Stimulated activated CD4-positive, alpha-beta T cell treated with anti-CD3 and anti-CD28 coated beads, Interleukin-1b, Interleukin-23, amount 100 ng/mL, for 1 hour (primary cell): ENCODE measurements at places on chromosomes 13 and 19.

DNA sequence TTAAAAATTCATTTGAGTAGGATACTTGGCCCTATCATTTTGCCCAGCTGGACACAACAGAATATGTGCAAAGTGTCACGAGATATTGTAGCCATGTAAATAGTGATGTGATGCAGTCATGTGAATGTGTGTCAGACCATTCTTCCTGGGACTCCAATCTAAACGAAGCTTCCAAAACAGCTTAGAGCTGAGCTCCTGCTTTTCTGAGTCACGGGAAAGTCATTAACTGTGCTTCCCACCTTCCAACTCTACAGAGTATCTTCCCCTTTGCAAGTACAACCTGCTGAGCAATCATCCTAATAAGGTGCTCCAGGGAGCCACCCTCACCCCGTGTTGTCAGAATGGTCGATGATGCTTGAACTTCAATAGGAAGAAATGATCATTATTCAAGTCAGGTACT lies 294.7 kb downstream of the MYO16 start:
- DNase-seq, result no peak

- DNase-seq, result no peak
Measured at GRCh38 chr19:3492919-3493318, 7.6 kb downstream of the DOHH start.

GRCh38 chr13:77351315-77351714 lies 24.4 kb upstream of the MYCBP2 start:
- DNase-seq, result no peak

DNA sequence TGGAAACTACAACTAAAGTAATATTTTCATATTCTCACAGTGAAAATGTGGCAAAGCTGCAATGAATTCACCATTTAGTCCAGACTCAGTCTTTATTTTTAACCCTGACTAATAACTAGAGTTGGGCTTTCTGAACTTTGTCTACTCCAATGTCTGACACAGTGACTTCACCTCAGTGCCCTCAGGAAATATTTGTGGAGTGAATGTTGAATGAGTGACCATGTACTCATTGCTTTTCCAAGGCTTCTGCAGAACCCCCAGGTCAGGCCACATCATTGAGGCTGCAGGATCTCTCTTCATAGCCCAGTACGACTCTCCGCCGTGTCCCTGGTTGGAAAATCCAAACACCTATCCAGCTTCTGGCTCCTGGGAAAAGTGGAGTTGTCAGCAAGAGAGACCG lies 1.8 kb downstream of the ZNF175 start:
- no peak for DNase-seq

GRCh38 chr19:20999731-21000352 lies 20.6 kb upstream of the ZNF430 start:
- DNase-seq, result peak; percentile 72

- DNase-seq, result no peak
Measured at GRCh38 chr19:16142032-16142580, 1.4 kb upstream of the HSH2D start.

DNA sequence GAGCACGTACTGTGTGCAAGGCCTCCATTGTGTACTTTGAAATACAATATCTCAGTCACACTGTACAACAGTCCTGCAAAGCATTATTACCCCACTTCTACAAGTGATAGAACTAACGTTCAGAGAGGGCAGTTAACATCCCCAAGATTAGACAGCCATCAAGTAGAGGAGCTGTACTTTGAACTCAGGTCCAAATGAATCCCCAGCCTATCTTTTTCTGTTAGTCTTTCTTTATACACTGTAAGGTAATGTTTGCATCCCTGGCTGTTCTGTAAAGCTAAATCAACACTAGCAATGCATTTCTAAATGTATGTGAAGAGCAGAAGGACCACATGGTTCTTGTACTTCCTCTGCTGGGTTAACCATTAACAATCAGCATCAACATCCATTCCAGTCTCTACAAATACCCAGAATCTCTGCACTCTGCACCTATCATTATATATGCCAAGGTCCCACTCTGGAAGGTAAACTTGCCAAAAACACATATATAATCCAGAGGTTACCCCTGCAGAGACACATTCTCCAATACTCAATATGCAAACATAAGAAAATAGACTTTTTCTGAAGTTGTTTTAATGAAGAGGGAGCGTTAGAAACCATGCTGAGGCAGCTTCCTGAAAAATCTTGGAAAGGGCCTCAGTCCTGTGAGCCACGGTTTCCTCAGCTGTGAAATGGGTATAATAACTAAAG lies 182.3 kb downstream of the MZT1 start:
- no peak for DNase-seq

- no peak for DNase-seq
Measured at GRCh38 chr13:94413598-94413944, 65.9 kb downstream of the DCT start.

DNA sequence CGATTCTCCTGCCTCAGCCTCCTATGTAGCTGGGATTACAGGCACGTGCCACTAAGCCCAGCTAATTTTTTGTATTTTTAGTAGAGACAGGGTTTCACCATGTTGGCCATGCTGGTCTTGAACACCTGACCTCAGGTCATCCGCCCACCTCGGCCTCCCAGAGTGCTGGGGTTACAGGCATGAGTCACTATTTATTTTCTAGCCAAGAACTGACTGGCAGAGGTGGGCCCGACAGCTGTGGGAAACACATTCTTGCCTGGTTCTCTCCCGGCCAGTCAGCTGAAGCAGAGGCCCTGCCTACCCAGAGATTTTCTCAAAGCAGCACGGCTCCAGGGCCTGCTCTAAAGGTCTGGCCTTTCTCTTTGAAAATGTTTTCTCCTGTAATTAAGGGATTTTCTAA lies 108.0 kb downstream of the KCTD15 start:
- DNase-seq, result no peak

DNA sequence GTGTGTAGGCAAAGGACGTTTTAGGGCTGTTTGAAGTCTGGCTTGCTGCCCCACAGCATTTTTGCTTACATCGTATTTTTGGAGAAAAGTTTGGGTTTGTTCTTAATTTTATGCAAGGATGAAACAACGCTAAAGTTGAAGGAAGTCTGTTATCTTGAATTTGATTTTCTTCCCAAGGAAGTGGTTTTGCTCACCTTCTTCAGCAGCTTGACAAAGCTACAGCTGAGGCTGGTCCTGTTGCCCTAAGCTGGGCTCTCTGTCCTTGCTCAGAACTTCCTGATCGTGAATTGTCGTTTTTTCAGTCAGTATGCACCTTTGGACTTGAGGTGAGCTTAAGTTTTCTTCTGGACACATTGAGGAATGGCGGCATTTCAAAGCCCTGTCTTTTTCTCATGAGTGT lies 62.1 kb upstream of the GSX1 start:
- DNase-seq, result no peak

DNA sequence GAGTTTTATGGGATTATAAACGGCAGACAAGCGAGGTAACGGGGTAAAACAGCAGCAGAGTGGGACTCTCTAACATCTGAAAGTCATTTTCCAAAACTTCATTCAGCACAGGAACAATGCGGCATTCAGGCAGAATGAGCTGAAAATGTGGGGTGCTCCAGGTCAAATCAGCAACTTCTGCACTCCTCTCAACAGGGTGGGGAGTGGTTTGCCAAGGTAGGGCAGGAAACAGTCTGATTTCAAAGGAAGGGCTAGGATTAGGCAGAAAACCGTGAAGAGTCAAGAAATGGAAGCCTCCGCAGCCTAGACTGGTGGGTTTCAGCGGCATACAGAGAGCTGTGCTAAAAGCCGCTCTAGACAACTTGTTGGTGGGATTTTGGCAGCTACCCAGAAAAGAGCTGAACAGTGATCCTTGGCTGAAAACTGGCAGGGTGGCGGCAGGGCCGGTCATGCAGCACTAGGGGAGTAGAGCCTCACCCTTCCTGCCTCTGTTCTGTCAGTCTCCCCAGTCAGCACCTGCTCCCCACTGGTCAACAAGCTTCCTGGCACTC lies 154.2 kb upstream of the KLF12 start:
- no peak for DNase-seq

GRCh38 chr19:33054623-33055022 lies 10.1 kb downstream of the RHPN2 start:
- DNase-seq, result no peak

DNA sequence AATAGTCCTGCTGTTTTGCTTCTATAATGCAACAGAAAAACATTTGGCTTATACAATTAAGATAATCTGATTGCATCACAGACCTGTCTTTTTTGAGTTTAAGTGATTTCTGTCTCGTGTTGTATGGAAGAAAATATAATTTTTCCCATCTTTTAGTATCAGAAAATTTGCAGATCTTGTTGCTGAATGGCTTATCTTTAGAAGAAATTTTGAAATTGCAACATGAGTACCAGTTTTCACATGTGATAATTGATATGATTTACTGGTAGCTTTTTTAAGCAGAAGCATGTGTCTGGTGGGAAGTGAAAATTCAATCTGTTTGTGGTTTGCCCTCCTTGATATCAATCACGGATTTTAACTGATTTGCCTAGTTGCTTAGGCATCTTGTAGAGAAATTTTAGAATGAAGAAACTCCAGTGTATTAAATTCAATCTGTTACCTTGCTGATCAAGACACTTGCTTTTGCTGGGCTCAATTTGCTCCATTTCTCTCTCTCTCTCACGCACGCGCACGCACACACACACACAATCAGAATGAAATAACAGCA lies 89.8 kb upstream of the MYCBP2 start:
- no peak for DNase-seq

DNA sequence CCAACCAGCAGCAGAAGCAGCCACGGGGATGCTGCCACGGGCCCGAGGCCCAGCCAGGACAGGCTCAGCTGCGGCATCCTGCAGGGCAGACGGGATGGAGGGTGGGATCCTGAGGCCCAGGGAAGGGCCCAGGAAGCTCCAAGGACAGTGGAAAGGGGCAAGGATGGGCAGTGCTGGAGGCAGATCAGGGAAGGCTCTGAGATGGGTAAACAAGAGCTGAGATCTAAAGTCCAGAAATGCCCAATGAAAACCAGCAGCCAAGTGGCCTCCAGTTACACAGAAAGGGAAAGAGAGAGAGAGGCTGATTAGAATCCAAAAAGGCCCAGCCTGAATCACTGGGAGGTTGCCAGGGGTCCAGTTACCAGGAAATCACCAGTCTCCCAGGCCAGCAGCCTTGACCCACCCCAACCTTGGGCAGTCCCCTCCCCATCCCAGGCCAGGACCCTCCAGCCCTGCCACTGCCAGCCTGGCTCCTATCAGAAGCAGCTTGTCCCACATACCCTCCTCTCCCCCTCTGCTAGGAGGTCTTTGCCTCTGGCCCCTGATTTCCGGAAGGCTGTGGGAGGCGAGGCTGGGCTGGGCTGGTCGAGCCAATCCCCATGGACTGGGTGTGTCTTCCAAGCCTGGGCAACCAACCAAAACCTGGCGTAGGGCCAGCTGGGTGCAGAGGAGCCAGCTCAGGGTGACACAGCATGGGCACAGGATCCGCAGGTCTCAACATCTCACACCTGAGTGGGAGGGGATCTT lies at the start of gene CYP4F11:
Gene CYP4F11, minus strand, starts transcription at position 198 of the 747 bp plus-strand sequence. Its CDS starts 121 bp downstream, at position 77.
- DNase-seq, result no peak

DNA sequence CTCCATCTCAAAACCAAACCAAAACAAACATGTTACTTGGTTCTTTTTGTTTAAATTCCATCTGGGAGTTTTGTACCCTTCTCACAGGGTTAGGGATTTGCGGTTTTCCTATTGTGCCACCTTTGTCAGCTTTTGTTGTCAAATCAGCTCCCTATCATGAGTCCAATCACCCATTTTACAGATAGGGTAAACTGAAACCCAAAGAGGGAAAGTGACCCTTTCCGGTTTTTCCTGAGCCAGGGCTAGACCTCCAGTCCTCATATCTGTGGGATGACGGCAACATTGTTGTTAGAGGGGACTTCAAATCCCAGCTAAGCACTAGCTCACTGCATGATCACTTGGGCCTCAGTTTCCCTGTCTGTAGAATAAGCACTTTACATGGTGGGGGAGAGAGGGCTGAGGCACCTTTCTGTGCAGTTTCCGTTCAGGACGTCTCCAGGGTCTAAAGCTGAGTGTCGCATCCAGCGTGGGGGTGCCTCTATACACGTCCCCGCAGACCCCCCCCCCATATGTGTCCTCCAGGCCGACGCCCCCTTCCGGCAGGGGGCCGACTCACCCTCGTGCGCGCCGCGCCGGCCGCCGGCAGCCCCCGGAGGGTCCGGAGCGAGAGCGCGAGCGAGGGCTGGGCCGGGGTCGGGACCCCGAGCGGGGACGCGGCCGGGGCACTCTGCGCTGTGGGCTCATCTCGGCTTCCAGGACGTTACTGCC lies 3.9 kb downstream of the CCDC194 start:
- no peak for DNase-seq

DNA sequence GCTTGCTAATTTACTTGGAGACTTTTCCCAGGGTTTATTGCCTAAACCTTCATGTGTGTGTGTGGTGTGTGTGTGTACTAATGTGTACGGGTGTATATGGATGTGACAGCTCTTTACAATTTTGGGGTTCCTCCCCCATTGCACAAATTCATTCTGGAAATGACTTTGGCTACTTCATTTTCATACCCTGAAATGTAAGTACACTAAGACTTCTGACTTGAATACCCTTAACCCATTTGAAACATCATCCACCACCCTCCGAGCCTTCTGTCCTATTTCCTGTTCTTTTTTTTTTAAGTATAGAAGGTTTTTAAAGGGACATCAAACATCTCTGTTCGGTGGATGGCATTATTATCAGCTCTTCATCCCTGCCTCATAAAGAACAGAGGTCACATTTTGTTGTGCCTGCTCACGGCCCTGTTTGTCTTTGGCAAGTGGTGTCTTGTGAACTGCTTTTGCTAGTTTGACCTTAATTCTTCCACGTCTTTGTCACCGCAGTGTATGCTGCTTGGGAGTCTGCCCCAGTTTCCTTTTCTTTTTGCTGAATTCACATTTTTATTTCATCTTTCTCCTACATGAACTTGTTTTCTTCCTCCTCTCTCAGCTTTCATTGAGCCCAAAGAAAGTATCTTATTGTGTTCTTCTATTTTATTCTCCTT lies 228.3 kb downstream of the FOXO1 start:
- no peak for DNase-seq

GRCh38 chr13:109858319-109858718 lies 71.9 kb upstream of the IRS2 start:
- no peak for DNase-seq

DNA sequence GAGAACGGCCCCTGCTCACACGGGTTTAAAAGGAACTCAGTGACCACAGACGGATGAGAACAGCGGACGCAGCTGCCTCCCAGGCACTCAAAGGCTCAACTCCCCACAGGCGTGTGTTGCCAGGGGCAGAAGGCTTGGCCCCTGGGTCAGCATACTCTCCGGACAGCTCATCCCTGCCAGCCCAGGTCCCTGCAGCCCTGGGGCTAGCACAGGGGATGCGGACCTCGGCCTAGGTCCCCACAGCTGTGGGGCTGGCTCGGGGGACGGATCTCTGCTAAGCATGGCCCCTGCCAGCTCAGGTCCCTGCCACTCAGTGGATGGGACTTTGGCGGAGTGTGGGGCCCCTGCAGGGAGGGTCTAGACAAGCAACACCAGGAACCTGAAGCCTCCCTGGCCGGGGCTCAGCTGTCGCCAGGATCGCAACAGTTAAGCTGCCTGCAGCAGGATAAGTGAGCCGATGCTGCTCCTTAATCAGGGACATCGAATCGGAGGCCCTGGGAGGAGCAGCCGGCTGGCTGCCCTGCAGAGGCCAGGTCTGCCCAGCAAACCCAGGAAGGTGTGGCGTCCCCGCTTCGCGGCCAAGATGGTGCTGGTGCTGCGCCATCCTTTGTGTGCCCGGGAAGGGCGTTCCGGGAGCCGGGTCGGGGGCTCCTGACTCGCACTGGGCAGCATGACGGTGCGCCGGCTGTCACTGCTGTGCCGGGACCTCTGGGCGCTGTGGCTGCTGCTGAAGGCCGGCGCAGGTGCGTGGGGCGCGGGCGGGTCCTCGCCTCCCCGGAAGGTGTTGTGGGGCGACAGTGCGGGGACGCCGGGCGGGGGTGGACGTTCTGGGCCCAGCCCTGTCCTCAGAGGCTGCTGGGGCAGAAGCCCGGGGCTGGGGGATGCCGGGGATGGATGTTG lies 32.5 kb downstream of the MCF2L start:
- no peak for DNase-seq
